ENCODE measurements at places on chromosomes 1 and 21.

DNA sequence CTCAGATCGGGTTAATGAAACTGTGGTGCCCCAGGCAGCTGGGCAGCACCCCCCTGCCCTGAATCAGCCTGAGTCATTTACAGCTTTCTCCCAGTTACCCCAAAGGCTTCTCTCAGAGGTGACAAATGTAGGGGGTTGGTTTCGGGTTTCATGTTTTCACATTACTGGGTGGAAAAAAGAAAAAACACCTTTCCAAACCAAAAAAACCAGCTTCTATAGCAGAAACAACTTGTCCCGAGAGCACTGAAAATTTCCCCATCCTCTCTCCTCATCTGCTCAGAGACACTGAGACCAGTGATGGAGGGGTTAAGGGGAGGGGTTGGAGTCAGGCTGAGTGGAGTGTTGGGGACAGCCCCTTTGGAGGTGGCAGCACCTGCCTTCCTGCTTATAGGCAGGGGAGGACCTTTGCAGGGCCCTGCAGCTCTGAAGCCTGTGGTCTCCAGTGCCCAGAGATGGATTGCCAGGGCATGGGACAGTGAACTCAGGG lies 15.6 kb downstream of the UTP11 start:
- no peak for DNase-seq

GRCh38 chr1:200154069-200154767 lies 126.7 kb downstream of the NR5A2 start:
- no peak for DNase-seq

GRCh38 chr1:13901039-13901438 lies 201.1 kb downstream of the PRDM2 start:
- DNase-seq: no peak

- DNase-seq: no peak
These were observed 64.9 kb downstream of the MACF1 start for GRCh38 chr1:39269349-39269748.

- DNase-seq: no peak
These were observed 7.1 kb downstream of the SUMO3 start for GRCh38 chr21:44810779-44811178.

DNA sequence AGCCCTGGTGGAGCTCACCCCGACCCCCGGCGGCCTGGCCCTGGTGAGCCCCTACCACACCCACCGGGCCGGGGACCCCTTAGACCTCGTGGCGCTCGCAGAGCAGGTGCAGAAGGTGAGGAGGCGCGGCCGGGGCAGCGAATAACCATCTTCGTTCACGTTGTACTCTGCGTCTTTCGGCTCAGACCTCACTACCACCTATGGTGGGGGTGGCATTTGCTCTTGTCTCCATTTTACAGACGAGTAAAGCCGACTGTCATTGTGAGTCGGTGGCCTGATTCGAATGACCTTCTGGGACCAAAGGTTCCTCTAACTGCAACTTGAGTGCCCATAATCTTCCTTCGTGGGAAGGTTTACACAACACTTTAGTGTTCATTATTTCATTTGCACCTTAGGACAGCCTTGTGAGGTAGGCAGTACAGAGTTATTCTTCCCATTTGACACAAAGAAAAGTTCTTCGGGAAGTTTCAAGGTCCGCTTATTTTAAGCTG lies 506 bp downstream of the C1orf50 start:
- no peak for DNase-seq

DNA sequence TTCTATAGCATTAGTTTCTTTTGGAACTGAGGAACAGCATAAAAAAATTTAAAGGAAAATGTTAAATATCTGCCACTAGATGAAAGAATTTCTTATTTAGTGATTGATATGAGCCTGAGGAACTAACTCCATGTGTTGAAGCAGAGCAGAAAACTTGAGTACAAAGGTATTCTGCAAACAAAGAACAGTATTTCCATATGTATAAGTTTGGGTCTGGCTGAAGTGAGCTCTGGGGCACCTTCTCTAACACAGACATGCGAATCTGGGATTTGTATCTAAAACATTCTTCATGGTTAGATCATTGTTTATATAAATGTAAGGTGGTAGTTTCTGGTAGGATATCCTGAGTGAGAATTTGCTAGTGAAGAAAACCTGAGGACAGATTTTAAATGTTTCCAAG lies 123.2 kb downstream of the TYW3 start:
- no peak for DNase-seq

- DNase-seq: no peak
These were observed 25.3 kb upstream of the ZNF697 start for GRCh38 chr1:119673171-119673940.

DNA sequence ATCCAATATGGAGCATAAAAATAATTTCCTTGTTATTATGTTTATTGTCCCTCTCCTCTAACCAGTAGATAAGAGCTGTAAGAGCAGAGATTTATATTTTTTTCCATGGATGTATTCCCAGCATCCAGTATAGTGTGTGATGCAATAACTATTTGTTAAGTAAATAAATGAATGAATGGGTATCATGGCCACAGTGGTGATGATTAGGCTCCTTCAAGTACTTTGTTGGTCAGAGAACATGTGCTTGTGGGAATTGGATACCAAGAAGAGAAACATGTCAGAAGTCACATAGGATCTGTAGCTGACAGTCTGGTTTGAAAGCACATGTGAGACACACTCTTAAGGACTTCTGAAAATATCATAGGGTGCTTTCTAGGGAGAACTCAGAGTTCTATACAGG lies 588.5 kb downstream of the AGBL4 start:
- DNase-seq: no peak

- DNase-seq: no peak
These were observed 168.7 kb downstream of the CAMTA1 start for GRCh38 chr1:6953907-6954364.

DNA sequence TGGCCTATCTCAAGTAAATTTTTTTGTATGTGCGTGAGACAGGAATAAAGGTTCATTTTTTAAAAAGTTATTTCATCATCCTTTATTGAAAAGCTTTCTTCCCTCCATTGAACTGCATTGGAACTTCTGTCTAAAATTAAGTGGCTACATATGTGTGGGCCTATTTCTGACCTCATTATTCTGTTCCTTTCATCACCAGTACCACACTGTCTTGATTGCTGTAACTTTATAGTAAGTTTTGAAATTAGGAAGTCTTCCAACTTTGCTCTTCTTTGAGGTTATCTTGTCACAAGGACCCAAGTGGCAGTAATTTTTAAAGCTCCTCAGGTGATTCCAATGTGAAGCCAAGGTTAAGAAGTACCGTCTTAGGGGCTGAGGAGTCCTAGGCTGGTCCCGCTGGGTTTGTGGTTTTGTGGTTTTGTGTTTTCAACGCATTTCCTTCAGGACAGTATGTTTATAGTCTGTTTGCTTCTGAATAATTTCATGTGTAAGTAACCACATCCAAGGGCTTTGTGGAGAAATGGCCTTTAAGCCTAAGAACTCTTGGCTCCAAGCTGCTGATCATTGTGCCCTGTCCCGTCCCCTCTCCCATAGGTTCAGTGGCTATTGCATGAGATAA lies 12.4 kb upstream of the SCAF4 start:
- DNase-seq: no peak

GRCh38 chr1:245448975-245449431 lies 294.2 kb downstream of the KIF26B start:
- DNase-seq: peak; percentile 32

DNA sequence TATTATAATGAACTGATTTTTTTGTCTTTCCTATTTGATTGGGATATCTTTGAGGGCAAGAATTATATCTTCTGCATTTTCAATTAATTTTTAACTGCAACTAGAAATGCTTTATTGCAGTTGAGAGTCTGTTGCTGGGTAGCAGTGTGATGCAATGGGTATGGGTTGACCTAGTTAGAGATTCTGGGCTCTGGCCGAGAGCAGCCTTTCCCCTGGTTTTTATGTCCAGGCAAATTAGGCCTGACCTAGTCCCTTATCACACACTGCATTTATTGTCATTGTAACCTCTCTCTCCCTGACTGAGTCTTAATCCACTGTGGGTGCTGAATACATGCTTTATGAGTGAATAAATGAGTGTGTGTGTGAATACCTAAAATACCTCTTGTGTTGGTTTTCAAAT lies 206.4 kb upstream of the PTGFR start:
- DNase-seq: no peak

DNA sequence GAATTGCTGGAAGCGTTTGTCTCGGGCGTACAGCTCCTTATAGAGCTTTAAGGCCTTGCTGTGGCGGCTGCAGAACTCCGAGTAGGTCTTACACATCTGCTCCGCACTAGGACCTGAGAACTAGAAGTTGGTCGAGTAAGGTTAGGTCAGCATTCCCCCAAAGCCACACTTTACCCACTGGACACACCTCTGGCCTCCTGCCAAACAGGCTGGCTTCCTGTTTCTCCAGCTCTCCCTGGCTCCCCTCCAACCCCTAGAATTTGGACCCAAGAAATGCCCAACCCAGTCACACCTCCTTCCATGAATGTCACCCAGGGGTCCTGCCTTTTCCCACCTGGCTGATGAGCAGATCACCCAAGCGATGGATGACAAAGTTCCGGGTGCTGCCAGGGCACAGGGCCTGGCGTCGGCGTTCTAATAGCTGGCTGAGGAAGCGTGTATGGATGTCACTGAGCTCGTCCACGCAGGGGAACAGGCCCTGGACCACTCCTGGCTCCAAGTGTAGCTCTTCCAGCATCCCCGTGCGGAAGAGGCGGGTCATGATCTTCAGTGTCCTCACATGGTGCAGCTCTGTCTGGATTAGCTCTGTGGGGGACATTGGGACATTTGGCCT lies 15.6 kb downstream of the ARHGEF2 start:
- DNase-seq: no peak

GRCh38 chr1:31483012-31483946 lies 70.3 kb downstream of the SERINC2 start:
- DNase-seq: peak; percentile 15

DNA sequence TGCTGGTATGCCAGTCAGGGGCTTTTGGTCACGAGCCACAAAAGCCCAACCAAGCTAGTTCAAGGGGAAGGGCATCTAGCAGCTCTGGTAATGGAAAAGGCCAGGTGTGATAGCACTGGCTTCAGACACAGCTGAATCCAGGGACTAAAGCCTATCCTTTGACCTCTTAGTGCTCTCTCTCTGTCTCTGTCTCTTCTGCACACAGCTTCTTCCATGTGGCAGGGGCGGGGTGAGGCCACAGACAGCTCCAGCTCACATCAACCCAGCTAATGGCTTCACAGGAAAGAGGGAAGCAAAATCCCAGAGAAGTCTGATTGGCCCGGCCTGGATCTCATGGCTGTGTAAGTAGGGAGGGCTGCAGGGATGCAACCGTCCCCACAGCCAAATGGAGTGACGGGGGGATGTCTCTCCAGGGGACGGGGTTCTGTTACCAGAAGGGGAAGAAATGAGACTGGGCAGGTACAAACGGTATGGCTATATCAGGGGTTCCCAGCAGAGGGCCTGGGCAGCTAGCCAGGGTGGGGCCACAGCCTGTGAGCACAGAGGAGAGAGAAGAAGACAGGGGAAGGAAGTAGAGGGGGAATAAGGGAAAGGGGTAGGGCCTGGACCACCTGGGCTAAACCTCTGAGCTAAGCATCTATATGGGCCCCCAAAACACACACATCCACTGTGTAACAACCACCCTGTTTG lies 42.4 kb downstream of the FBXO2 start:
- DNase-seq: no peak

- DNase-seq: no peak
These were observed 213.7 kb downstream of the KAZN start for GRCh38 chr1:14812189-14812588.

- DNase-seq: no peak
These were observed 93.9 kb downstream of the DAB1 start for GRCh38 chr1:57329937-57330336.

DNA sequence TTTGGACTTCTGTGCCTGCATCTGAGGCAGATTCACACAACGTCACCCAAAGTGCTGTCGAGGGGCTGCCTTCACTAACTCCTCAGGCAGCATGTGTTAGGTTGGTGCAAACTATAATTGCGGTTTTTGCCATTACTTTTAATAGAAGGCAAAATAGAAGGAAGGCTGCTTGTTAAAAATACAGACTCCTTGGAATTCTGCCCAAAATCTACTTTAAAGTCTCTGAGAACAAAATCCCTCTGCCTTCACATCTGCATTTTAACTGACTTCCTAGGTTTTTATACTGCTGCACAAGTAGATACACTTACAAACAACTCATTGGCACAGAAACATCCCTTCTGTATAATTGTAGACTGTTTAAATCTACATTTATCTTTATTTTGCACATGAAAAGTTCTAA lies 41.3 kb upstream of the SLC19A2 start:
- DNase-seq: no peak

DNA sequence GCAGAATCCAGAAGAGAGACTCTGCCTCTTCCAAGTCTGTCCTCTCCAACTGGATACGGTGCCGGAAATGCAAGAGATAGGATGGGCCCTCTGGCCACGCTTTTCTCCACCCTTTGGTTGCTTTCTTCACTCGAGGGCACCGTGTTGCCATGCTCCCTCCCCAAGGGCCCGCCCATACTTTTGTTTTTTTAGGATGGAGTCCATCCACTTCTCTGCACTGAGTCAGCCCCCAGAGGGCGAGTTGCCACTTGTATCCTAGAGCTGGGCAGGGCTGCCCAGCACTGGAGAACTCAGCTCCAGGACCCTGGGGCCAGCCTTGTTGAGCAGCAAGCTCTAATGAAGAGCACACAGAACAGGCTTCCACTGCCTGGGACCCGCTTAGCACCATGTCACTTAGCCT lies 25.5 kb downstream of the IFNGR2 start:
- DNase-seq: no peak

DNA sequence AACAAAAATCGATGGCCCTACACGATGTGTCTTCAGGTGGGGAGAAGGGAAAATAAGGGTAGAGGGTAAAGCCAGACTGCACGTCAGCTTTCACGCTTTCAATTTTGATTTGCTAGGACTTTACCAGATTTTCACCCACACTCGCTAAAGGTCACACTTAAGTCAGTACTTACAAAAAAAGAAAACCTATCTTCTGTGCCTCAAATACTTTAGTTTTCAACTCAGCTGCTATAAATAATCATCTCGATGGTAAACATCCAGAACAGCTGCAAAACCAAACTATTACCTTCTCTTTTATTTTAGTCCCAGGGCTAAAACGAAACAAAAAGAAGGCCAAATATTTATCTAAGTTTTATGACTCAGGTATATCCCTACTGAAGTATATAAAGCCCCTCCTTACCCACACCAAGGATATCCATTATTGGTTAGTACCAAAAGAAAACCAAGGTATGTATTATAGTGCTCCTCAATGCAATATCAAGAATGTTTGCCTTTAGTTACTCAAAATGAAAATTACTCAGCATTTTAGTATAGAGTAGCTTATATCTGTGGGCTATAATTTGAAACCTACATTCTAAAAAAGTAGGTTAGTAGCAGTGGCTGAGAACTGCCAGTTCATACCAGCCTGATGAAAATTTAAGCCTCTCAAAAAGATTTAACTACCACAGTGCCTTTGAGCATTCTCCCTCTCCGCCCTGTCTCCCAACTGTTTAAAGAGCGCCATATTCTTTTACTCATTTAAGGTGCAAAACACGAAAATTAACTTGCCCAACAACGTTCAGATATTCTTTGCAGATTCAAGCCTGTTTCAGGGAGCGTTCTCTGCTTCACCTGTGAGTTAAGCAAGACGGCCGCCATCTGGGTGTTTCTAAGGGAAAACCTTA lies 1.5 kb downstream of the CSDE1 start:
- DNase-seq: no peak

- DNase-seq: no peak
These were observed 291.3 kb downstream of the NTNG1 start for GRCh38 chr1:107432108-107432507.

GRCh38 chr1:196295766-196296165 lies 312.5 kb downstream of the KCNT2 start:
- no peak for DNase-seq

GRCh38 chr1:211947396-211948295 lies 87.7 kb downstream of the INTS7 start:
- peak; percentile 93 for DNase-seq

- no peak for DNase-seq
These were observed 56.5 kb downstream of the FOXO6 start for GRCh38 chr1:41417746-41418145.
